ENCODE measurements at places on chromosomes 5 and 9. TPM values are rescaled to one million over a fixed set of nuclear protein-coding genes. Genes with fewer than 3 reads are reported as not detected.

- H3K4me1 ChIP-seq = peaks cover 6% of the 10 kb centered on the region
- H3K27me3 ChIP-seq = peaks cover 40% of the 10 kb centered on the region
- no peaks in the 10 kb centered on the region for H3K36me3 ChIP-seq
- peak overlapping the region; percentile 56 for H3K4me3 ChIP-seq
- no peak for DNase-seq
Observed at GRCh38 chr5:38557308-38557710, 863 bp upstream of the LIFR start.

DNA sequence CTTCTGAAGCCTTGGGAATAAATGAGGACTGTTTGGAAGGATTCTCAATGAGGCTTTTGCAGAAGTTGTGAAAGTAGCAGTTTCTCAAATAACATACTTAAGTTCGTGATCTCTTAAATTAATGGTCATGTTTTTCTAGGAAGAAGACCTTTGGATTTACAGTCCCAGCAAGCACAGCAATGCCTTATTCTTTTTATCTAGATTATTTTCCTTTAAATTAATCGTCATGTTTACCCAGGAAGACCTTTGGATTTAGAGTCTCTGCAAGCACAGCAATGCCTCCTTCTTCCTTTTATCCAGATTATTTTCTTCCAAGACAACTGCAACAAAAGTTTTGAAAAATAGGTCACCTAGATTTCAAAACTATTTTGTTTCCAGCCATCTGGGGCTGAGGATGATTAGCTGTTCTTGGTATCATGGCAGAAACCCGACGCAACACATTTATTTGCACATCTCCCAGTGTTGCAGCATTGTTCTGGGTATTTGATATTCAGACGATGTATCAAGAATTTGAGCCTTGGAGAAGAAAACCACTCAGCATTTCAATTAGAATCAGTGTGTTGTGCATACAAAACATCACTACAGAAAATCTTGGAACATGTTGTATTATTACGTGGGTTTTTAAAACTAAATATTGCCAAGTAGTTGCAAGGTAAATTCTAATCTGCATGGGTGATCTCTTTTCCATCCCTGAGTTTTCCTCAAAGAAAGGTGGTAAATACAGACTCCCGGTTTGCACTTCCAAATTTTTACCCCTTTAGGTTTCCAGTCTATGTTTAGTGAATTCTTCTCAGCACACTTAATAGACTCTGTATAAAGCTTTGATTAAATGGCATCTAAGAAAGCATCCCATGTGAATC is 50.9 kb downstream of the JAKMIP2 start:
- no peaks in the 10 kb centered on the region for H3K4me1 ChIP-seq
- no peak for DNase-seq
- H3K36me3 ChIP-seq = no peaks in the 10 kb centered on the region
- no peaks in the 10 kb centered on the region for H3K27me3 ChIP-seq
- H3K4me3 ChIP-seq = no peak overlapping the region

GRCh38 chr5:38672059-38672788 is 115.8 kb upstream of the LIFR start:
- no peaks in the 10 kb centered on the region for H3K36me3 ChIP-seq
- H3K27me3 ChIP-seq = no peaks in the 10 kb centered on the region
- no peak overlapping the region for H3K27ac ChIP-seq
- no peak overlapping the region for H3K4me3 ChIP-seq

GRCh38 chr5:177477701-177478477 is 4.5 kb upstream of the DBN1 start:
- no peak overlapping the region for H3K4me3 ChIP-seq
- no peaks in the 10 kb centered on the region for H3K36me3 ChIP-seq
- no peaks in the 10 kb centered on the region for H3K27me3 ChIP-seq
- no peak for DNase-seq
- no peak overlapping the region for H3K27ac ChIP-seq

DNA sequence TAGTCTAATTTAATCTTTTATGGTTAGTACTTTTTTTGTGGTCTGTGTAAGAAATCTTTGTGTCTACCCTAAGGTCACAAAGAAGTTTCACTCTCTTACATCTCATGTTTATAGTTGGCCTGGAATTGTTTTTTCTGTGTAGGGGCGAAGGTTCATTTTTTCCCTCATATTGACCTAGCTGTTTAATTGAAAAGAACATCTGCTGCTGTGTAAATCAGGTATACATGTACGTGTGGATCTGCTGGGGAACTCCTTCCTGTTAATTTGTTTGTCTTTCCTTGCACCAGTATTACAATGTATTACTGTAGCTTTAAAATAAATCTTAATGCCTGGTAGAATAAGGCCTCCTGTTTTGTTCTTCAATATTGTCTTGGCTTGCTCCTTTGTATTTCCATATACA is 37.8 kb downstream of the EXOSC2 start:
- no peaks in the 10 kb centered on the region for H3K4me1 ChIP-seq
- no peak overlapping the region for H3K27ac ChIP-seq
- H3K4me3 ChIP-seq = no peak overlapping the region
- H3K36me3 ChIP-seq = no peaks in the 10 kb centered on the region
- no peaks in the 10 kb centered on the region for H3K27me3 ChIP-seq
- DNase-seq = no peak

- no peak for DNase-seq
- no peak overlapping the region for H3K4me3 ChIP-seq
- H3K36me3 ChIP-seq = no peaks in the 10 kb centered on the region
- H3K27me3 ChIP-seq = no peaks in the 10 kb centered on the region
- H3K27ac ChIP-seq = no peak overlapping the region
- no peaks in the 10 kb centered on the region for H3K4me1 ChIP-seq
Observed at GRCh38 chr5:42015254-42015653, 90.2 kb downstream of the FBXO4 start.

GRCh38 chr9:71819115-71819739 is 50.9 kb upstream of the CEMIP2 start:
- H3K27ac ChIP-seq = no peak overlapping the region
- no peaks in the 10 kb centered on the region for H3K27me3 ChIP-seq
- no peak overlapping the region for H3K4me3 ChIP-seq
- no peaks in the 10 kb centered on the region for H3K4me1 ChIP-seq
- no peak for DNase-seq

- H3K4me3 ChIP-seq = no peak overlapping the region
- H3K4me1 ChIP-seq = peaks cover 27% of the 10 kb centered on the region
- H3K27ac ChIP-seq = no peak overlapping the region
- H3K36me3 ChIP-seq = no peaks in the 10 kb centered on the region
Observed at GRCh38 chr5:139468421-139468931, 2.3 kb upstream of the SMIM33 start.

DNA sequence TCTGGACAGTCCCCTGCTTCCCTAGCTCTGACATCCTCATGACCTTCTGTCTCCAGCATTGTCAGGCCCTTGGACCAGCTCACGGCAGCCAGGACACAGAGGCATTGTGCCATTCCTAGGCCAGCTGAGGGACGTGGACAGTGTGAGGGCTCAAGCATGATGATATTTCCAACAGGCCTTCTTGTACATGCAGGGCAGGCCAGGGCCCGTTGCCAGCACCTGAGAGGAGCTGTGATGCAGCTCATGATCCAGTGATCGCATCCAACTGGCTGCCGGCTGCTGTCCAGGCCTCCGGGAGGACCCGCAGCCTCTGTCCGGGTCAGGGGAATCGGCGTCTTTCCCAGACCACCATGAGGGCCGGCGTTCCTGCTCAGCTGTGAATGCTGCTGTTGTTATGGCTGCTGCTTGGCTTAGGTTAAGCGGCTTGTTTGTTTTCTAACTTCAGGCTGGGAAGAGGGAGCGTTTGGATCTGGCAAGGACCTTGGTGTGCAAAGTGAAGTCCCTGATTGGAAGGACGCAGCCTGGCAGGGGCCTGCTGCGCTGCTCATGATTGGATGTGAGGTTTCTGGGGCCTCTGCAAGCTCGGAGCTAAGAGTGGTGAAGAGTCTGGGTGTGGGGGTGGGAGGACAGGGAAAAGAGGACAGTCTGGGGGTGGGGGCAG is 53.8 kb downstream of the PDZD2 start:
- no peaks in the 10 kb centered on the region for H3K27me3 ChIP-seq
- no peak overlapping the region for H3K27ac ChIP-seq
- H3K36me3 ChIP-seq = no peaks in the 10 kb centered on the region

- no peak overlapping the region for H3K27ac ChIP-seq
- no peaks in the 10 kb centered on the region for H3K36me3 ChIP-seq
- no peak for DNase-seq
- peaks cover 6% of the 10 kb centered on the region for H3K4me1 ChIP-seq
- no peak overlapping the region for H3K4me3 ChIP-seq
Observed at GRCh38 chr5:181199881-181200638, 4.9 kb downstream of the TRIM7 start.

- no peak overlapping the region for H3K4me3 ChIP-seq
- H3K27me3 ChIP-seq = no peaks in the 10 kb centered on the region
- H3K27ac ChIP-seq = no peak overlapping the region
Observed at GRCh38 chr9:136219276-136219675, 14.3 kb upstream of the LHX3 start.

DNA sequence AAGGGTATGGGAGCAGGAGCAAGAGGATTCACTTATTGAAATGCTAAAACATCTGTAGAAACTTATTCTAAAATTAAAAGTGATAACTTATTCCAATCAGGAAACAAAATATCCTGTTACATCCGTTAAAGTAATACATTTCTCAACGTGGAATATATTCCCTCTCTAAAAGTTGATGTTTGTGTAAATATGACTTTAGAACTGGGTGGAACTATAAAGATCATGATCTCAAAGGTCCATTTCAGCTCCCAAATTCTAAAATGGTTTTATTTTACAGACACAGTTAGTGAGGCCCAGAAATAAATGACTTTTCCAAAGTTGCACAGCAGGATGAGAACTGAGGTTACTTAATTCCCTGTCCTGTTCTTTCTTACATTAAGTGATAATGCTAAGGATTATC is 21.1 kb downstream of the ISOC1 start:
- no peak for DNase-seq
- H3K27ac ChIP-seq = no peak overlapping the region
- peaks cover 3% of the 10 kb centered on the region for H3K36me3 ChIP-seq
- H3K4me1 ChIP-seq = no peaks in the 10 kb centered on the region

- no peaks in the 10 kb centered on the region for H3K4me1 ChIP-seq
- no peak for DNase-seq
- no peak overlapping the region for H3K27ac ChIP-seq
Observed at GRCh38 chr5:174755106-174755505, 30.7 kb downstream of the MSX2 start.

DNA sequence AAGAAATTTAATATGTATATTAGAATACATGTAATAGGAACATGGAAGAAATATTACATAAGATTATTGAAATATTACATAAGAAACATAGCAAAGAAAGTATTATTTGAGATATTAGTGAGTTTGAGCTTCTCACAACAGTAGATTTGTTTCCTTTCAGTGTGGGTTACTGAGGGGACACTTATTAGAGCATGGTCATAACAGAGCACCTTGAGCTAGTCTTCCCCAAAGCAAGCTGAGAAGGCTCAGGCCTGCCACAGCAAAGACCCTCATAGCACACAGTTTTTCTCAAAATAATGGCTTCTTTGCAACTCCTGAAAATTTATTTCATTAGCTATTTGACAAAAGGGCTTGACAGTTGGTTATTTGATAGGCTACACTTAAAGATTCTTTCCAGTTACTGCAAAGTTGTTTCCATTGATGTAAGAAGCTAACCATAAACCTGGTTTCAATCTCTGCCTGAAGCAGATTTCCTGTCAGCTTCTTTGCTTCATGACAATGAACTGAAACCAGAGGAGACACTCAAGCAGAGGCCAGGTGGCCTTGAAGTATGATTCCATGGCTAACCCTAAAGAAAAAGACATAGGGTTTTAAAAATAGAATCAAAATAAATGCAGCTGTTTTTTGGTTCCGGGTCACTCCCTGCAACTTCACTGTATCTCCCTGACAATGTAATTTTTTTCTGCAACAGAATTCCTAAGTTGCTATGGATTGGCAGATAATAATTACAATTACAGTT is 68.6 kb downstream of the ERMP1 start:
- DNase-seq = peak; percentile 10
- H3K27ac ChIP-seq = peak overlapping the region; percentile 74
- peaks cover 63% of the 10 kb centered on the region for H3K36me3 ChIP-seq
- H3K4me1 ChIP-seq = peaks cover 16% of the 10 kb centered on the region
- no peak overlapping the region for H3K4me3 ChIP-seq

GRCh38 chr5:31408814-31409213 is 123.1 kb downstream of the DROSHA start:
- H3K27me3 ChIP-seq = no peaks in the 10 kb centered on the region
- H3K27ac ChIP-seq = no peak overlapping the region
- peaks cover under 1% of the 10 kb centered on the region for H3K4me1 ChIP-seq
- DNase-seq = no peak

GRCh38 chr9:131117121-131117761 is 8.1 kb upstream of the NUP214 start:
- H3K27me3 ChIP-seq = peaks cover 11% of the 10 kb centered on the region
- H3K4me3 ChIP-seq = no peak overlapping the region
- no peak for DNase-seq
- no peaks in the 10 kb centered on the region for H3K36me3 ChIP-seq

DNA sequence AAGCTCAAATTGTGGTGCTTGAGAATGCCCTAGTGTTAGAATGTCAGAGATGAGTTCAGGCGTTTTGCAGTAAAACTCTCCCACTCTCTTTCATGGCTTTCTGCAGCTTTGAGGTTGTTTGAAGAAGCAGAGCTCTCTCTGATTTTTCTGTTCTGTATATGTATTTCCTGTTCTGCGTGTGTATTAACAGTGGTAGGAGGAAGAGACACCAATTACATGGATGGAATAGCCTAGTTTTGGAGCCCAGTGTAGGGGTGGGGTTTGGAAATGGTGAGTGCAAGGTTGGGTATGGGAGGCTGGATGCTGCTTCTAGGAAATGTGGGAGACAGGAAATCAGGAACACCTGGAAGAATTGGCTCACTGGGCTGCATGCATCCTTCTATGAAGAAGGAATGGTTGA is 12.4 kb downstream of the LARP1 start:
- H3K4me3 ChIP-seq = no peak overlapping the region
- DNase-seq = no peak
- peaks cover 8% of the 10 kb centered on the region for H3K36me3 ChIP-seq
- peaks cover 52% of the 10 kb centered on the region for H3K4me1 ChIP-seq
- no peaks in the 10 kb centered on the region for H3K27me3 ChIP-seq
- peak overlapping the region; percentile 26 for H3K27ac ChIP-seq

DNA sequence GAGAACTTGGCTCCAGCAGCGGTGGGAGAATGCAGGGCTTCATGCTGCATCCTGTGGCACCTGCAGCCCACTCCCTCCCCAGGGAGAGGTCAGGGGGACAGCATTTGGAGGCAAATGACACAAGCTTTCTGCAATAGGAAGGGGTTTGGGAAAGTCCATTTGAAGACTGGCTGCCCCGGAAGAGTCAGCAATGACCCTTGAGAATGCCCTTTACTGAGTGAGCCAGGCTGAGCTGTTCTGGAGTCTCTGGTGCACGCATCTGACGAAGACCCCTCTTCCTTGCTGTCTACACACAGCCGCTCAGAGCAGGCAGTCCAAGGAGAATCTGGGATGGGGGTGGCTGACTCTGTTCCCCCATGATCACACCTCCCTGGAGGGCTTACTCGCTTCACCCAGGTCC is 5.5 kb upstream of the NXNL2 start:
- H3K36me3 ChIP-seq = no peaks in the 10 kb centered on the region
- H3K4me3 ChIP-seq = no peak overlapping the region
- no peak overlapping the region for H3K27ac ChIP-seq
- H3K27me3 ChIP-seq = peaks cover 37% of the 10 kb centered on the region
- no peak for DNase-seq
- no peaks in the 10 kb centered on the region for H3K4me1 ChIP-seq

The DCP2 gene
- total RNA-seq = 79.3 TPM

The AJM1 gene
- total RNA-seq = 0.42 TPM

The CDC20B gene
- 0.19 TPM for total RNA-seq

The SAXO1 gene
- total RNA-seq = 0.09 TPM

The FST gene
- 1.6 TPM for total RNA-seq

The MEGF10 gene
- 1.1 TPM for total RNA-seq

The ANKRD34B gene
- total RNA-seq = 0.05 TPM
